ENCODE measurements at places on chromosomes 16 and 17.

GRCh38 chr17:17443173-17443572 is 33.6 kb upstream of the MED9 start:
- no peak for DNase-seq

GRCh38 chr16:56815721-56816120 is 49.3 kb upstream of the SLC12A3 start:
- DNase-seq, result no peak

DNA sequence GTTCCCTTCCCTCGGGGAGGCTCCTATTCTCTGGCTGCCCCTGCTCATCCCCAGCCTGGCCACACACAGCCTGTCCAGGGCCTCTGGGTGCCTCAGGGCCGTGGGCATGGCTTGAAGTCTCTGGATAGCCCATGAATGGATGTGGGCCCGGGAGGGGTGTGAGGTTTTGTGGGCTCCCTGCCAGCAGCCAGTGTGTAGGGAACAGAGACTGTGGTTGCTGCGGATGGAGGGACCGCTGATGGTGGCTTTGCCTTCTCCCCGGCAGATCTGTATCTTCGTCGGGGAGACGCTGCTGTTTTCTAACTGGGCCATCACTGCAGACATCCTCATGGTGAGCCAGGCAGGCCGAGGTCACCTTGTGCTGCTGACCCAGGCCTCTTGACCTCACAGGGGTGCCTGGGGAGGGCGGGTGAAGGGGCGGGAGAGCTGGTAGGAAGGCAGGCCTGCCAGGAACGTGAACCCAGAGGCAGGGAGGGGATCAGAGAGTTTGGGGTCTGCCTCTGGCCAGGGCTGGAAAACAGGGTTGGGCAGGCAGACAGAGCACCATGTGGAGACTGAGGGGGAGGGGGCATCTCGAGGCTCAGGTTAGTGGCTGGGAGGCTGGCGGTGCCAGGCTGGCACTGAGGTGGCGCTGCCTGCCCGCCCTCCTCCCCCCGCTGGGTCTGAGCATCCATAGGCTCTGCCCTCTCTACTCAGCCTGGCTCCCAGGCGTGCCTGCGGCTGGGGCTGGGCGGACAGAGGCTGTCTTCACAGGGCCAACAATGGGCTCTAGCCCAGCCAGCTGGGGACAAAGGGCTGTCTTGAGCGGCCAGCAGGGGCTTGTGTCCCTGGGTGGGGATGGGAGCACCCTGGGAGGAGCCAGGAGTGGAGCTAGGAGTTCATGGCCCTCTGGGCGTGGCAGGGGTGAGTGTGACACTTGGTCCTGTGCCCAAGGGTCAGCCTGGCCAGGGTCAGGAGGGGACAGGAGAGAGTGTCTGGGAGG is 21.4 kb downstream of the MYBBP1A start:
- DNase-seq, result no peak

- no peak for DNase-seq
These were observed 13.1 kb downstream of the CCR7 start for GRCh38 chr17:40551879-40552768.

DNA sequence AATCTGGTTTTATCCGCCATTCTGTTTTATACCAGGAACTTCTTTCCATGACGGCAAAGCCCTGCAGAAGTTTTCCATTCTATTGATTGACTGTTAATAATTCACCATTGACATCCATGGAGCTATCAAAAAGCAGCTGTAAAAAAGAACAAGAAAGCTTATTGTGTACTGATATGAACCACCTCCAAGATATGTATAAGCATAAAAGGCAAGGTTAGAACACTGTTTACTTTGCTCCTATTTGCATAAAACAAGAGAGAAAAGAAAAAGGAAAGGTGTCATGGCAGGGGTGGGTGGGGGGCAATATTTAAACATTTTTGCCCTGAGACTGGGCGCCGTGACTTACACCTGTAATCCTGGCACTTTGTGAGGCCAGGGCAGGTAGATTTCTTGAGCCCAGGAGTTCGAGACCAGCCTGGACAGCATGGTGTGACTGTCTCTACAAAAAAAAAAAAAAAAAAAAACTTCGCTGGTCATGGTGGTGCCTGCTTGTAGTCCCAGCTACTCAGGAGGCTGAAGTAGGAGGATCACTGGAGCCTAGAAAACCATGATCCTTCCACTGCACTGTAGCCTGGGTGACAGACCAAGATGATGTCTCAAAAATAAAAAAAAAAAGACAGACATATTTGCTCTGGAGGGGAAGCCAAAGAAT is 52.5 kb downstream of the TMEM114 start:
- DNase-seq, result no peak

DNA sequence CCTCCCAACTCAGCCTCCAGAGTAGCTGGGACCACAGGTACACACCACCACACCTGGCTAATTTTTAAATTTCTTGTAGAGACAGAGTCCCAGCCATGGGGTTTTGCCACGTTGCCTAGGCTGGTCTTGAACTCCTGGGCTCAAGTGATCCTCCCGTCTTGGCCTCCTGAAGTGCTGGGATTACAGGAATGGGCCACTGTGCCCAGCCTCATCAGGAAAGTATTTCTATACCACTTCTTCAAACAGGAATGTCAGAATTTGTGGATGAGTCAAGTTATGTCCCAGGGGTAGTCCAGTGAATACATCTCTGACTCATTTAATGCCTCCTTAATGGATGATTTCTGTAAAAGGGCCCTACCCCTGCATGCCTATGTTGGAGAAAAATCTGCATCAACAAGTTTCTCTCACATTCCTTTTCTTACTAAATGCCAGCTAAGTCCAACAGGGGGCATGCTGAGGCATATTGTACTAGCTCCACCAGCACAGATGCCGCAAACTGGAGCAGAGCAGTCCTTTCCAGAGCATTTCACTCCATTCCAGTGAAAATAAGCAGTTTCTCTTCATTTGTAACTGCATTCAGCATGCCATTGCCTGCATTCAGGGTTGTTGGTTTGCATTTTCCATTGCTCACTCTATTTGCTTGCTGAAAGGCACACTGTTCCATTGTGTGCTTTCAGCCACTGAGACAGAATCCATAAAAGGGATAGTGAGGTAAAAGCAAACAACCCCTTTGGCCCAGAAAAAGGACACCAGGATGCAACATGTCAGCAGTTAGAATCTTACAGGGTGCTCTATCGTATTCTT is 5.3 kb upstream of the CAVIN1 start:
- peak; percentile 86 for DNase-seq

GRCh38 chr16:70605283-70605657 is 41.1 kb upstream of the IL34 start:
- DNase-seq, result no peak

GRCh38 chr16:75379911-75380847 is 53.1 kb downstream of the CFDP1 start:
- DNase-seq, result no peak

GRCh38 chr16:19842426-19843157 is 42.1 kb downstream of the GPRC5B start:
- peak; percentile 18 for DNase-seq

GRCh38 chr17:31835984-31836383 is 23.1 kb downstream of the COPRS start:
- DNase-seq, result no peak

DNA sequence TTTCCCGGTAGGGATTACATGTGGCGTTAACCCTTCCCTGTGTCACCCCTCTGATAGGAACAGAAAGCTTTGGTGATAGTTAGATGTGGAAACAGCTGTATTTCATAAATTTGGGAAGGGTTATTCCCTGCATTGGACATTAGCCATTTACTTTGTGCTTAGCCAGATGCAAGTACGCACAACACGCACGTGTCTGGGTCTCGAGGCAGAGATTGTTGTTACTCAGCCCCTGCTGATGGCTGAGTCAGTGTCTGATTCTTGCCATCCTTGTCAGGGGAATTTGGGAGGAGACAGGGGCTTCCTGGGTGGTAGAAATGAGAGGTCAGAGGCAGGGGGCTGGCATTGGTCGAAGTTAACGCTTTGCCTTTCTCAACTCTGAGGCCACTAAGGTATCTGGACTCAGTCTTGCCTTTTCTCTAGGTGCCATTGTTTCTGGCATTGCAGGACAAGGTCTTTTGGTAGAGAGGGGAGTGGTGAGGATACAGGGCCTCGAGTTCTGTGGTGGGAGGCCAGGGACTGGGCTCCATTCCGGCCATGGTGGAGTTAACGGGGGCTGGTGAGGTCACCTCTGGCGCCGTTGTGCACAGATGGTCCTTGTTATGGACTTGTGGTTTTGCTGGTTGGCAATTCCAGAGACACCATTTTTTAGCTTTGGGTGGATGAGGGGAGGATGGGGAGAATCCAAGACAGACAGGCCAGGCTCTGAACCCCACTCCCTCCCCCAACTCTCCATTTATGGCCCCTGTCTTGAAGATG is 8.2 kb downstream of the MMP2 start:
- DNase-seq, result peak; percentile 55

GRCh38 chr17:57480438-57481196 is 224.3 kb downstream of the MSI2 start:
- no peak for DNase-seq

DNA sequence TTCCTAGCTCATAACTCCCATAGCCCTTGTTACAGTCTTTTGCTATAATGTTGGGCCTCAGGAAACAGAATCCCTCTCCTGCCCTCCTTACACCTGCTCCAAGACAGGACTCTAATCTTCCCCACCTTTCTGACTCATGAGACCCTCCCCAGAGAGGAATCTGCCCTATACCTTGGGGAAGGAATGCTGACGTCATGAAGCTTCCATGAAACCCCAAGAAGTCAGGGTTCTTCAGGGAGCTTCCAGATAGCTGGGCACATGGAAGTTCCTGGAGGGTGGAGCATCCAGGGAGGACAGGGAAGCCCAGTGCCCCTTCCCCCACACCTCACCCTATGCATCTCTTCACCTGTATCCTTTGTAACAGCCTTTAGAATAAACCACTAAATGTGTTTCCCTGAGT is 285.7 kb downstream of the SOX9 start:
- DNase-seq, result no peak

GRCh38 chr17:45924332-45924820 is 30.0 kb downstream of the MAPT start:
- DNase-seq, result no peak

GRCh38 chr16:85718682-85719081 is 29.9 kb upstream of the GINS2 start:
- no peak for DNase-seq

DNA sequence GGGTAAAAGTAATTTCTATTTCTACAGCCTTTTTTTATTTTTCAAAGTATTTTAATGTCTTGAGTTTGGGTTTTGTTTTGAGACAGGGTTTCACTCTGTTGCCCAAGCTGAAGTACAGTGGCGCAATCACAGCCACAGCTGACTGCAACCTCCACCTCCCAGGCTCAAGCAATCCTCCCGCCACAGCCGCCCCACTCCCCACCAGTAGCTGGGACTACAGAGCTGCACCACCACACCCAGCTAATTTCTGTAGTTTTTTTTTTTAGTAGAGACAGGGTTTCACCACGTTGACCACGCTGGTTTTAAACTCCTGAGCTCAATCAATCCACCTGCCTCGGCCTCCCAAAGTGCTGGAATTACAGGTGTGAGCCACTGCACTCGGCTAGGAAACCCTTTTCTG is 44.0 kb downstream of the TUBD1 start:
- no peak for DNase-seq

GRCh38 chr17:12296209-12296625 is 275.5 kb downstream of the MAP2K4 start:
- DNase-seq, result no peak

DNA sequence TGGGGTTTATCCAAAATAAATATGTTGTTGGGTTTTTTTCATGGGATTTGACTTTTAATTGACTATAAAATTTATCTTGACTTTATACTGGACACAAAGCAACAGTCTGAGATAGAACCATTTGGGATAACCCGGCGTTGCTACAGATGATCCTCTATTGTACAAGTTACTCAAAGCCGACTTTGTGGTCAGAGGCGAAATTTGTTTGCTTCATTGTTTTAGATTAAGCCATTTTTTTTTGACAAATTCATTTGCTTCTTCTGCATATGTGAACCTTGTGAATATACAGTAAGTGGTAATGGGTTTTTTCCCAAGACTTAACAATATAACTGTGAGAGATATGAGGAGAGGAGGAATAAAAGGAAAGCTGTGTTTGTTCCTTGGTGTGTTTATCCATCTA is 11.8 kb downstream of the MYO1D start:
- no peak for DNase-seq
